Effector memory CD8-positive, alpha-beta T cell (primary cell): ENCODE measurements at places on chromosomes 5 and 9.

DNA sequence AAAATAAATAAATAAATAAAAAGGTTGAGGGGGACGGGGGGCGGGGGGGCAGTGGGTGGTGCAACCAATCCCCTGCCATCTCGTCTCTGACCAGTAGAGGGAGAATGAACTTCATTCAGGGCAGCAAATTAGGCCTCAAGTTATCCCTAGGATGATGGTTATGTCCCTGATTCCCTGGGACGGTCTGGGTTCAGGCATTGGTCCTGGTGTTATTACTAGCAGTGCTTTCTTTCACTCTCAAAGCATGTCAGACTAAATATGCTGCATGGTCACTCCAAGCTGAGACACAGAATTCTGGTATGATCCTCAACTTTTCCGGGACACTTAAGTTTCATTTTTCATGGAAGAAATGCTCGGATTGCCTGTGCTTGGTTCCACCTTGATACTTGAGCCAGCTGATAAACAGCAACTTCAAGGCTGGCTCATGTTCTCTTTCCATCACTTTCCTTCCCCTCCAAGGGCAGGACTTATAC, 59.4 kb downstream of the DAP start:
- peak; percentile 12 for DNase-seq

DNA sequence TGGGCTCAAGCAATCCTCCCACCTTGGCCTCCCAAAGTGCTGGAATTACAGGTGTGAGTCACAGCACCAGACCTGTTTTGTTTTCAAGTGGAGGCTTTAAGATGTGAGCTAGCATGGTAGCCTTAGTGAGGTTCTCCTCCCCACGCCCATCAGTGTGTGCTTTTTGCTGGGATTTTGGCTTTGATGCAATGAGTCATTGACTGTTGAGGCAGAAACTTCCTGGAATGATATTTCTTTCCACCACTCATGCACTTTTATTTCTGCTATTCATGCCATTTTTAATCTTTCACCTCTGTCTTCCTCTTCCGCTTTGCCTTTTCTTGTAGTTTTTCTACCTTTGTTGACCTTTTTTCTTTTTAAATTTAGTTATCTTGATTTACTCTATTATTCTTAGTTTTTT, 4.2 kb upstream of the NFIL3 start:
- DNase-seq: no peak

DNA sequence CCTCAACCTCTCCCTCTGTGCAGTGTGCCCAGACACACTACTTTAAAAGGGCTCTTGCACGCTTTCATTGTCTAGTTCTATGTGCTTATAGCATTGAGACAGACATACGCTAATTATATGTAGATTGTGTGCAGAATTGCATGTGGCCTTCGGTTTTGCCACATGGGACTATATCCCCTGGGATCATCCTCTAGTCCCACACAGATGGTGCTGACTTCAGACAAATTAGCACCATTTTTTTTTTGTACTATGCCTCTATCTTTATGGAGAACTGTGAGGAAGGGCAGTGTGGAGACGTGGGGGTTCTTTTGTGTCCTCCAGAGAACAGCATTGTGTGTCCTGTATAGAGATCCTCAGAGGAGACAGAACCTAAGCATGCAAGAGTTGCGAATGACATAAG, 29.3 kb downstream of the PAPPA start:
- no peak for DNase-seq

GRCh38 chr9:129944506-129945116, 98.4 kb downstream of the FNBP1 start:
- peak; percentile 57 for DNase-seq

GRCh38 chr9:115642285-115642684, 511.3 kb upstream of the PAPPA start:
- DNase-seq: no peak

- no peak for DNase-seq
Observed at GRCh38 chr9:130276121-130276520, 10.6 kb downstream of the HMCN2 start.

DNA sequence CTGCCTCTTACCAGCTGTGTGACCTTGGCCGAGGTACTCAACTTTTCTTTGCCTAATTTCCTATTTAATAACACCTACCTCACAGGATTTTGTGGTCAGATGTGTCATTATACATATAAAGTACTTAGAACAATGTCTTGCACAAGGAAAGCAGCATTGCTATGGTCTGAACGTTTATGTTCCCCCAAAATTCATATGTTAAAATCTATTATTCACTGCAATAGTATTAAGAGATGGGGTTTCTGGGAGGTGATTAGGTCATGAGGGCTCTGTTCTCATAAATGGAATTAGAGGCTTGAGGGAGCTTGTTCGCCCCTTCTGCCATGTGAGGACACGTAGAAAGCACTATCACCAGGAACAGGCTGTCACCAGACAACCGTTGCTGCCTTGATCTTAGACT, 10.9 kb upstream of the RNF145 start:
- DNase-seq: no peak

DNA sequence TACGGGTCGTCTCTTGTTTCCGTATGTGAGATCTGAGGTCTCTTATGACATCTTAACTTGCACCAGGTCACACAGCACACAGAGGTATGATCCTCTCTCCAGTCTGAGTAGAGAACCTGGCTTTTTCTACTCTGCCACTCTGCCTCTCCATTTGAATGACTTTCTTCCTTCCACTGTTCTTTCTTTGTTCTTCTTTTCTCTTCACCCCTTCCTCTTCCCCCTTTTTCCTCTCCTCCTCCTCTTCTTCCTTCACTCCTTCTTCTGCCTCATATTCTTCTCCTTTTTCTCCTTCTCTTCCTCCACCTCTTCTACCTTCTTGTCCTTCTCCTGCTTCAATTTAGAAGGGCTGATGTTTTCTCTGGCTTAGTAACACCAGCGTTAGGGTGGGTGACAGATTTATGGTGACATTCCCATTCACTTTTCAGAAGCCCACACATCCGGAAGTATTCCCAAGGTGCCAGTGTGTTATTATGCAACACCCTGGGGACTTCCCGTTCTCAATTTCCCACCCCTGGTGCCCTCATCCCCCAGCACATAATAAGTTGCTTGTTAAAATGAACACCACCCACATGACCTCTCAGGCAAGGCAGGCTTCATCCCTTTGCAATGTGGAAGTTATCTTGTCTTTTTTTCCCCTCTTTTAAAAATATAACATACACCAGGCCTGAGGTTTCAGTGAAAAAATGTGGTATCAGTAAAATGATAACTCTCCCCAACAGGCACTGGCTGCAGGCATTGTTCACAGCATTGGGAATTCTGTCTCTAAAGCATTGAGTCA, 122.0 kb downstream of the PAPPA start:
- DNase-seq: no peak

GRCh38 chr5:95822043-95822541, 434 bp downstream of the GLRX start:
- DNase-seq: no peak

DNA sequence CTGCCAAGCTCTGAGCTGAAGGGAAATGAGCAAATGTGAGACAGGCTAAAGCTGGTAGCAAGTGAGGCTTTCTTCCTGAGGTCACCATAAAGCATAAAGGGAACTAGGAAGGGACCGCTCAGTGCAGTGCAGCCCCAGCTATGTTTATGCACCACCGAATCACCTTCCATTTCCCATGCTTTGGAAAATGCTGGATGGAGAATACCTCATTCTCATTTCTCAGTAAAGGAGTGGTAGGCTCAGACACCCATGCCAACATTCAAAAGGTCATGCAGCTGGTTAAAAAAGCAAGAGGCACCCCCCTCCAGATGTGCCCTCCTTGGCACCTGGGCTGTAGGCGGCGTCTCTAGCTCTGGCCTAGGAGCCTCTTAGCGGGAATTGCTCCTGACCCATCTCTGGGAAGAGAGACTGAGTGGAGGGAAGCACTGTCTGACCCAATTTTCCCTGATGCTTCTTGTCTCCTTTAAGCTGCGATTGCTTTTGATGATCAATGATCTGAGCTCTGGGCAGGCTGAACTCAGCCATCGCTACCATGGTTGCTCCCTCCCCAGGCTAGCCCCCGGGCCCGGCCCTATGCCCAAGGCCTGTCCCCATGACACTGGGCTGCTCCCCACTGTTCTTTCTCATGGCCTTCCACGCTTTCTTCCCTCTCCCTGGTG, 58.7 kb downstream of the ZNF354C start:
- DNase-seq: no peak

DNA sequence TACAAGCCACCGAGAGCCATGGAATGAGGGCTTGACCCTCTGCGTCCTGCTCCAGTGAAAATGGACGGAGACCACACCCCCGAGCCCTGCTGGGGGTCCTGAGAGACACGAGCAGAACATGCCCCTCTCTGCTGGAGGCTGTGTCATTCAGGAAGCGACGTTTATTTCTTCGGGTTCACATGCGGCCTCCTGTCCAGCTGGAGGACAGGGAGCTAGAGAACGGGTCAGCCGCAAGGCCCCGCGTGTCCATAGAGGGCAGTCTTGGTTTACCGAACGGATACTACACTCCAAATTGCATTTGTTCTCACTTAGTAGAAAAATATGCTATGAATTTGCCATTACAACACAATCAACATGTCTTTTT, 36.1 kb downstream of the MRPL36 start:
- DNase-seq: peak; percentile 20

- no peak for DNase-seq
Observed at GRCh38 chr5:132190161-132190817, 37.4 kb downstream of the P4HA2 start.

- peak; percentile 15 for DNase-seq
Observed at GRCh38 chr5:149667084-149667828, 62.9 kb upstream of the PPARGC1B start.

GRCh38 chr5:33363537-33363936, 77.2 kb upstream of the TARS1 start:
- no peak for DNase-seq

DNA sequence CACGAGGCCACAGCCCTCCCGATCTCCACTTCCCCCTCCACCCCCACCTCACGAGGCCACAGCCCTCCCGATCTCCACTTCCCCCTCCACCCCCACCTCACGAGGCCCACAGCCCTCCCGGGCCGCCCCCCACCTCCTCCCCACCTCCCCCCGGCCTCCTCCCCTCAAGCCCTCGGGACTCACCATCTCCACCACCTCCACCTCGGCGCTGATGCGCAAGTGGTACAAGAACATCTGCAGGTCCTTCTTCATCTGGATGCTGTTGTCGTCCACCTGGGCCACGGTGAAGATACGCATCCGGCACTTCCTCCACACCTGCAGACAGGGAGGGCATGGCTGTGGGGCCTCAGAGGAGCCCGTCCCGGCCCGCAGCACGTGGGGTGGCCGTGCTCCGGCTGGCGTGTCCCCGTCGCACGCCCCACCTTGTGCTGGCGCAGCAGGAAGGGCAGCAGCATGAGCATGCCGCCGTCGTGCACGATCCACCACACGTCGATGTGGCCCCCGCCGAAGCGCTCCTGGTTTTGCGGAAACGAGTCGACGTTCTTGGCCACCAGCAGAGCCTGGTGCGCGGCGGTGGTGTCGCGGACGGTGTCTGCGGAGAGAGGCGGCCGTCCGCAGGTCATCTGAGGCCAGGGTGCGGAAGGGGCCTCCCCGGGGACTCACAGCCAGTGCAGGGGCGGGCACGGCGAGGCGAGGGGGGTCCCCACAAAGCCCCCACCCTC, 48.0 kb downstream of the SLC12A7 start:
- DNase-seq: no peak

DNA sequence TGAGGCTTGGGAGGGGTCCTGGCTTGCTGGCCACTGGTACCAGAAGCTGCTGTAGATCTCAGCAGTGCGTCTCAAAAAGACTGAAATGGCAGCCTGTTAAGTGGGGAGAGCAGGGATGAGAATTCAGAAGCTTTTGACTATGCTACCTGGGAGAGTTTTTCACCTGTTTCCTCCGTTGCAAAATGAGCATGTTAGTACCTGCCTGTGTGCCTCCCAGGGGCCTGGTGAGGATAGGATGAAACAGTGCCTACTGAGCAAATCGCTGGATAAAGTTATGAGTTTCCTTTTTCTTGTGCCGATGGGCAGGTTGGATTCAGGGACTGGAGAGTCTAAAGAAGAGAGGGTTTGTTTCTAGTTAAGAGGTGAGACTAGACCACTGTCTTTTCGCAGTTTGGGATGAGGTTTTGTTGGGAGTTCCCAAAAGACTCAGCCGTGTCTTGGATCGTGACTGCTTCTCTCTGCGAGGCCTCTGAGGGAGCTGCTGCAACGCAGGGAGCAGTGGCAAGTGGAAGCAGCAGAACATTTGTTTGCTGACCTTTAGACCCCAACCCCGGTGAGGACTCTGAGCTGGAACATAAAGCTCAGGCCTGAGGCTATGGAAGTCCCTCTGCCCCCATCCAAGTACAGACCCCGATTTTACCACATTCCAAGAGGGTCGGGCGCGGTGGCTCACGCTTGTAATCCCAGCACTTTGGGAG, 1.4 kb downstream of the RALGPS1 start:
- DNase-seq: no peak

GRCh38 chr5:12691330-12691729, 787.1 kb upstream of the CTNND2 start:
- no peak for DNase-seq

GRCh38 chr5:106397700-106398099, 1273.0 kb downstream of the EFNA5 start:
- DNase-seq: no peak

- DNase-seq: no peak
Observed at GRCh38 chr9:16344343-16344742, 526.1 kb downstream of the BNC2 start.

- DNase-seq: no peak
Observed at GRCh38 chr5:72516916-72517315, 9.7 kb upstream of the ZNF366 start.

GRCh38 chr5:72746736-72747135, 69.7 kb upstream of the TNPO1 start:
- no peak for DNase-seq
